ENCODE measurements at places on chromosomes 16 and 17. TPM values are rescaled to one million over a fixed set of nuclear protein-coding genes. Genes with fewer than 3 reads are reported as not detected.

Gene MEOX1
- 0.33 TPM for polyA plus RNA-seq

Gene TPPP3
- polyA plus RNA-seq, result 13.4 TPM

Gene DBNDD1
- polyA plus RNA-seq, result 21.0 TPM

DNA sequence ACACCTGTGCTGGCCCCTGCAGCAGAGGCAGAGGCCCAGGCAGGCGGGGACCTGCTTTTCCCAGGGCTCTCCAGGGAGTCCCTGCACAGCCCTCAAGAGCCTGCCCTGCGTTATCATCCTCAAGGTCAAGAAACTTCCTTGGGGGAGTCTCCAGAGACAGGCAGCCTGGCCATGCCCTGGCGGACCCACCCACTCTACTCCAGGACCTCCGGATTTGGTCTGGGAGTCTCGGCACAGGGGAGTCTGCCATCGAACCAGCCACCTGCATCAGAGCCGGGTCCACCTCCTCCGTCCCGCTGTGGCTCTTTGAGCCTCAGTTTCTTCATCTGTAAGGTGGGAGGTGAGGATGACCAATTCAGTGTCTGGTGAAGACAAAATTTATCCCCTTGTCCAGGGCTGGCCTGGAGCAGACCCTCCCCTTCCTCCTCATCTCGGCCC is 75.3 kb upstream of the TNRC6C start:
- H3K27me3 ChIP-seq, result no peaks in the 10 kb centered on the region
- H3K36me3 ChIP-seq, result no peaks in the 10 kb centered on the region
- no peak for DNase-seq
- H3K4me3 ChIP-seq, result no peak overlapping the region
- peaks cover 11% of the 10 kb centered on the region for H3K4me1 ChIP-seq

GRCh38 chr17:17433000-17433703 is 43.6 kb upstream of the MED9 start:
- H3K4me1 ChIP-seq, result peaks cover 11% of the 10 kb centered on the region
- DNase-seq, result peak; percentile 62
- no peak overlapping the region for H3K4me3 ChIP-seq
- H3K27ac ChIP-seq, result peak overlapping the region; percentile 48
- no peaks in the 10 kb centered on the region for H3K36me3 ChIP-seq
- H3K27me3 ChIP-seq, result no peaks in the 10 kb centered on the region

Gene HSPB9
- 0.46 TPM for polyA plus RNA-seq

Gene TCAP
- 0.66 TPM for polyA plus RNA-seq

DNA sequence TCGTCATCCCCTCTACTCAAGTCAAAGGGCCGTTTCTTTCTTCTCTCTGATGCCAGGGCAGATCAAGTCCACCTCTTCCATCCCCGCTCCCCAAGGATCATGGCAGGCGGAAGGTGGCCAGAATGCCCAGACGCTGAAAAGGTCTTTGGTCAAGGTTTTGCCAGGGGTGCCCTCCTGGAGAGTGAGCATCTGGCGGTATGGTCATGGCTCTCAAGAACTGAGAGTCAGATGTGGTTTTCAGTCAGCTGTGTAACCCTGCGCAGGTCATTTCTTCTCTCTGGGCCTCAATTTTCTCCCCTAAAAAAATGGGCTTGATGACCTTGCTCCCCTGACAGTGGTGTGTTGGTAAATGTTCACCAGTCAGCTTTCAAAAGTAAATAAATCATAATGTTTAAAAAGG is 12.4 kb downstream of the FOXN1 start:
- H3K4me1 ChIP-seq, result no peaks in the 10 kb centered on the region
- no peak overlapping the region for H3K4me3 ChIP-seq
- no peaks in the 10 kb centered on the region for H3K36me3 ChIP-seq
- H3K27ac ChIP-seq, result no peak overlapping the region

Gene SLC52A1
- 0.16 TPM for polyA plus RNA-seq

Gene MINK1
- 39.7 TPM for polyA plus RNA-seq

DNA sequence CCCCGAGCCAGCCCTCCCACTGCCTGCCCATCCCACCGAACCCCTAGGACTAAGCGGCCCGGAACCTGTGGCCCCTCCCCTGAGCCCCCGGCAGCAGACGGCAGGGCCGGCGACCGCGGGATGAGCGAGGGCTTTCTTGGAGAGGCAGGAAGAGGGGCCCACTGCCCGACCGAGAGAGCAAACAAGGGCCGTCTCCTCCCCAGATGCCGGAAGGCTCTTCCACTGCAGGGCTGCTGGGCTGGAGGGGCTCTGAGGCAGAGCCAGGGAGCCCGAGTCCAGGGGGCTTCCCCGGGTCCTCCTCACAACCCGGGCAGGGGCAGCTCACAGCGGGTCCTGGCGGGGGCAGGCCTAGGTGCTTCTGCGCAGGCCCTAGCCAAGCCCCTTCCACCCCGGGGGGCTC is 2.9 kb downstream of the PERCC1 start:
- H3K27ac ChIP-seq, result no peak overlapping the region
- DNase-seq, result no peak
- H3K27me3 ChIP-seq, result no peaks in the 10 kb centered on the region
- no peaks in the 10 kb centered on the region for H3K36me3 ChIP-seq

DNA sequence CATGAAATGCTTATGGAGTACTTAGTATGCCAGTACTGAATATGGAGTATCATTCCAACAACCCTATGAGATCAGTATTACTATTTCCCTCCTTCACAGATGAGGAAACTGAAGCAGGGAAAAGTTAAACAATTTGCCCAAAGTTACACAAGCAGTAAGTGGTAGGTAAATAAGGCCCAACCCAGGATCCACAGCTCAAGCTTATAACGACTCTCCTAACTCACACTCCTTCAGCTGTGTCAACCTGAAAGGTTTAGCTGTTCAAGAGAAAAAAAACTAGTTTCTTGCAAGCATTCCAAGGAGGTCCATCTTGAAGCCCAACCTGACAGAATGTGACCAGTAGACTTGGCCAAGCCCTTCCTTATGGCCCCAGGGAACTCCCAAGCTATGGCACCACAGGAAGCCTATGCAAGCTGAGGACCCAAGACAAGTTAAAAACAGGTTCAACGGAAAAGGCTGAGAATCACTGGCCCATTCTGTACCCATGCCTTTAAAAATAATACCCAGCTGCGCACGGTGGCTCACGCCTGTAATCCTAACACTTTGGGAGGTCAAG is 6.5 kb downstream of the CRK start:
- H3K4me3 ChIP-seq, result no peak overlapping the region
- peak overlapping the region; percentile 47 for H3K27ac ChIP-seq
- no peaks in the 10 kb centered on the region for H3K36me3 ChIP-seq
- H3K27me3 ChIP-seq, result no peaks in the 10 kb centered on the region
- no peak for DNase-seq

DNA sequence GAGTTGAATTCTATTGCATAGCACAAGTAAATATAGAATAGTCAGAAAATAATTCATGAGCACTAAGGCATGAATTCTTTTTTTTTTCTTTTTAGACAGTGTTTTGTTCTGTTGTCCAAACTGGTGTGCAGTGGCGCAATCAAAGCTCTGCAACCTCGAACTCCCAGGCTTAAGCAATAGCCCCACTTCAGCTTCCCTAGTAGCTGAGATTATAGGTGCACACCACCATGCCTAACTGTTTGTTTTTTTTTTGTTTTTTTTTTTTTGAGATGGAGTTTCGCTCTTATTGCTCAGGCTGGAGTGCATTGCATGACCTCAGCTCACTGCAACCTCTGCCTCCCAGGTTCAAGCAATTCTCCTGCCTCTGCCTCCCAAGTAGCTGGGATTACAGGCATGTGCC is 16.6 kb downstream of the TUBD1 start:
- no peak for DNase-seq
- H3K27ac ChIP-seq, result no peak overlapping the region
- H3K4me1 ChIP-seq, result no peaks in the 10 kb centered on the region

GRCh38 chr17:10156948-10157607 is 41.3 kb downstream of the GAS7 start:
- H3K36me3 ChIP-seq, result no peaks in the 10 kb centered on the region
- no peak for DNase-seq
- no peak overlapping the region for H3K27ac ChIP-seq

GRCh38 chr16:51426276-51426675 is 275.2 kb upstream of the SALL1 start:
- peaks cover 7% of the 10 kb centered on the region for H3K27me3 ChIP-seq
- H3K4me1 ChIP-seq, result peaks cover 6% of the 10 kb centered on the region
- no peak for DNase-seq
- no peak overlapping the region for H3K4me3 ChIP-seq
- no peaks in the 10 kb centered on the region for H3K36me3 ChIP-seq
- no peak overlapping the region for H3K27ac ChIP-seq

- no peaks in the 10 kb centered on the region for H3K4me1 ChIP-seq
- no peak overlapping the region for H3K27ac ChIP-seq
- no peak overlapping the region for H3K4me3 ChIP-seq
- no peaks in the 10 kb centered on the region for H3K27me3 ChIP-seq
- no peaks in the 10 kb centered on the region for H3K36me3 ChIP-seq
These were observed 27.4 kb downstream of the STH start for GRCh38 chr17:46026166-46027047.

DNA sequence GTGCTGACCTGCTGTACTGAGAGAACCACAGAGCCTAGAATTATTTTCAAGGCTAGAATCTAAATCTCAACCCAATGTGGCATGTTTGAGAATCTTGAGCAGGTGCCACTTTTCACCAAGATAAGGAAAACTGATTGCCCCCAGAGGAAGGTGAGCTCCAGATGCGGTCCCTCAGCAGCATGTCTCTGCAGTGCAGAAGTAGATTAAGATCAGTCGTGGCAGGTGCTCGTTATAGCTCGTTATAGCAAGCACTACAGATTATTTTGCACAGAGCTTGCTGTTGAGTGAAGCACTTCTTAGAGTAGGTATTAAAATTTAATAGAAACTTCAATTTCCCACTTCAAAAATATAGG is 176.0 kb downstream of the AATF start:
- no peak overlapping the region for H3K27ac ChIP-seq
- H3K4me3 ChIP-seq, result no peak overlapping the region
- no peak for DNase-seq
- no peaks in the 10 kb centered on the region for H3K4me1 ChIP-seq
- no peaks in the 10 kb centered on the region for H3K27me3 ChIP-seq

- H3K4me3 ChIP-seq, result no peak overlapping the region
- H3K36me3 ChIP-seq, result no peaks in the 10 kb centered on the region
- H3K4me1 ChIP-seq, result no peaks in the 10 kb centered on the region
- DNase-seq, result no peak
These were observed 44.8 kb downstream of the CPPED1 start for GRCh38 chr16:12758670-12759558.

DNA sequence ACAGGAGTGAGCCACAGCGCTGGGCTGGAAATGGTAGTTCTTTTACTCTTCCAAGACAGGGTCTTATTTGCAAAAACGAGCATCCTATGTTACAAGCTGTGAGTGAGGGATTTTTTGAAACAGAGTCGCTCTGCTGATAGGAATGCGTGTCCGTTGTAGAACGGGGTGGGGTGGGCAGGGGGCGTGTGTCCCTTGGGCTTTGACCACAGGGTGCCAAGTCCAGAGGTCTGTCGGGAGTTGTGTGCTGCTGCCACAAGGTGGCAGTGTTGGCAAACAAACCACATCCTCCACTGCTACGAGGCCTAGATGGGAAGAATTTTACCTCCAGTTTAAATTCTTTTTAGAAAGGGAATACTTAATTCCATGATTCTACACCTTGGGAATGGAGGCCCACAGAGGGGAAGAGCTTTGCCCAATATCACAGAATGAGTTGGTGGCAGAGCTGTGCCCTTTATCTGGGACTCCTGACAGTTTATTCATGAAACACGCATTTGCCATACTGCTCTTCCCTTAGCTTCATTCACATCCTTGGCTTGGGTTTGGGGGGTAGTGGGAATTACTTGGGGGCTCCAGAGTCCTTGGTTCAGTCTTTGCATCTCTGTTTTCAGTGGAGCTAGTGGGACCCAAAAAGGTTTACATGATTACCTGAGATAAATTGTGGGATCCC is 30.6 kb upstream of the ETV4 start:
- H3K4me1 ChIP-seq, result peaks cover 57% of the 10 kb centered on the region
- peak; percentile 84 for DNase-seq
- no peaks in the 10 kb centered on the region for H3K36me3 ChIP-seq
- H3K27me3 ChIP-seq, result no peaks in the 10 kb centered on the region
- H3K27ac ChIP-seq, result no peak overlapping the region

Gene TAT
- polyA plus RNA-seq, result 2.7 TPM

Gene PRR35
- not detected for polyA plus RNA-seq

Gene GPR179
- polyA plus RNA-seq, result 0.19 TPM

Gene KIF2B
- polyA plus RNA-seq, result not detected

Gene OR1F1
- 0.61 TPM for polyA plus RNA-seq

GRCh38 chr17:56744721-56745120 is 89.0 kb downstream of the C17orf67 start:
- H3K4me1 ChIP-seq, result no peaks in the 10 kb centered on the region
- H3K27me3 ChIP-seq, result no peaks in the 10 kb centered on the region
- no peaks in the 10 kb centered on the region for H3K36me3 ChIP-seq
- H3K4me3 ChIP-seq, result no peak overlapping the region

DNA sequence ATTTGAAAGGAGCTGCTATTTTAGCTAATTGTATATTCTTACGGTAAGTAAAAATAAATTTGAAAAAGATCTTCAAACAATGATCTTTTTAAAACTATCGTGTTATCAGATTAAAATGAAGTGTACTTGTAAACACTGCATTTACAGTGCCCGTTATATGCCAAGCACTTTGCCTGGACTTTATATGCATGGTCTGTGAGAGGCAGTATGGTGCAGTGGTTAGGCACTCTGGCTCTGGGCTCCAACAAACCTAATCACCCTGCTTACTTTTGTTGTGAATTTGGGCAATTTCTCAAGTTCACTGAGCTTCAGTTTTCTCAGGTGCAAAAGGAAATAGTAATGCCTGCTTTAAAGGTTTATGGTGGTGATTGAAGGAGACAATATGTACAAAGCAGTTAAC is 1.4 kb downstream of the PMP22 start:
- peaks cover 34% of the 10 kb centered on the region for H3K27me3 ChIP-seq
- H3K4me3 ChIP-seq, result no peak overlapping the region
- no peak for DNase-seq
- peak overlapping the region; percentile 97 for H3K27ac ChIP-seq
- H3K36me3 ChIP-seq, result no peaks in the 10 kb centered on the region
- peaks cover 12% of the 10 kb centered on the region for H3K4me1 ChIP-seq

Gene NUP93
- polyA plus RNA-seq, result 39.6 TPM

DNA sequence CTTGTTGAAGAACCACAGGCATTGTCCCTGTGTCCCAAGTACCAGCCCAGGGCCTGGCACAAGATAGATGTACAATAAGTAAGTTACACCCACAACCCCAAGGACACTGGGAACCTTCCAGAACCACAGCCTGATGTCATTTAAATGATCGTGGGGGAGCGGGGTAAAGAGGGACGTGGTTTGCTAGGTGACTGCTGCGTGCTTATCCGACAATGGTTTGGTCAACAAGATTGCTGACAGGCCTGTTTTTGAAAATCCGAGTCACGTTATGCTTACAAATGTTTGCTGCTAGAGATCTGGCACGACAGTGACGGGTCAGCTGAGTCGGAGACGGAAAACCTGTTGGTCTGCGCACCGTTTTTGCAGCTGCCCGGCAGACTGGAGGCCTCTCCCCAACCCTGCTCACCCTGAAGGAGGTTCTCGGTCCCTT is 22.8 kb downstream of the COTL1 start:
- H3K27ac ChIP-seq, result no peak overlapping the region
- no peak overlapping the region for H3K4me3 ChIP-seq
- peaks cover 20% of the 10 kb centered on the region for H3K4me1 ChIP-seq
- H3K36me3 ChIP-seq, result no peaks in the 10 kb centered on the region
- no peak for DNase-seq

GRCh38 chr17:57370037-57370581 is 113.8 kb downstream of the MSI2 start:
- no peaks in the 10 kb centered on the region for H3K27me3 ChIP-seq
- H3K36me3 ChIP-seq, result no peaks in the 10 kb centered on the region
- peak overlapping the region; percentile 92 for H3K27ac ChIP-seq

Gene CCL8
- not detected for polyA plus RNA-seq

Gene RPS15A
- 588 TPM for polyA plus RNA-seq

Gene ARRB2
- 20.0 TPM for polyA plus RNA-seq

Measured in hepatocyte (in vitro differentiated cells).